ENCODE measurements at places on chromosomes 2 and 18. TPM values are rescaled to one million over a fixed set of nuclear protein-coding genes. Genes with fewer than 3 reads are reported as not detected.

GRCh38 chr2:217611056-217611455, 391.7 kb downstream of the TNS1 start:
- DNase-seq, result no peak
- H3K4me3 ChIP-seq, result no peak overlapping the region
- H3K27ac ChIP-seq, result no peak overlapping the region
- peaks cover 2% of the 10 kb centered on the region for H3K27me3 ChIP-seq

DNA sequence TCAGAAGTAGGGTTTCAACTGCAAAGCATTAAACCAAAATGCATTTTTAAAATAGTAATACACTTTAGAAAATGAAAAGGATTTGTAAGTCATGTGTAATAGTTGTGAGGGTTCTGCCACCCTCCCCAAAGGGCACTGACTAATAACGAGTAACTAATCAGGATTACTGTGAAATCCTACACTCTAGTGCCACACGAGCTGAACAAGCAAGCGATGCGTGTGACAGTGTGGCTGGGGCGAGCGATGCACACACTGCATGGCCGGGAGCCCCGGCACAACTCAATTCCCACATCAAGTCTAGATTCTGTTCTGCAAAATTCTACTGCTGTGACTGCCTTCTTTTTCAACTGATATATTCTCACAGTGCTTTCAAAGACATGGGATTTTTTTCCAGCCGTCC, 156.4 kb downstream of the SEPTIN10 start:
- H3K36me3 ChIP-seq, result no peaks in the 10 kb centered on the region
- no peak for DNase-seq
- H3K4me3 ChIP-seq, result no peak overlapping the region
- H3K27ac ChIP-seq, result no peak overlapping the region
- no peaks in the 10 kb centered on the region for H3K4me1 ChIP-seq

DNA sequence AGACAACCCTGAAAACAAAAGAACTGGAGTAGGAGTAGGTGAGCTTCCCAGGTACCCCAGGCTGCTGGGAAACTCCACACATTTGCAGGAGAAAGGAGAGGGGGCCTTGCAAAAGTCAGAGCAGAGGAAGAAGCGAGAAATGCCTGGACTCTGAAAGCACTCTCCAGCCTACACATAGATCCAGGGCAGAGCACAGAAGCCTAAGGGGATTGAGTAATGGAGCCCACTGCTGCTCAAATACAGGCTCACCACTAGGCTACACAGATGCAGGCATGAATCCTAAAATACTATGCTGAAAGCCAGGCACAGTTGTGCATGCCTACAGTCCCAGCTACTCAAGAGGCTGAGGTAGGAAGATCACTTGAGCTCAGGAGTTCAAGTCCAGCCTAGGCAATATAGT, 33.4 kb downstream of the OSBPL1A start:
- H3K27me3 ChIP-seq, result no peaks in the 10 kb centered on the region
- no peak for DNase-seq
- no peaks in the 10 kb centered on the region for H3K4me1 ChIP-seq
- H3K4me3 ChIP-seq, result no peak overlapping the region
- no peaks in the 10 kb centered on the region for H3K36me3 ChIP-seq

DNA sequence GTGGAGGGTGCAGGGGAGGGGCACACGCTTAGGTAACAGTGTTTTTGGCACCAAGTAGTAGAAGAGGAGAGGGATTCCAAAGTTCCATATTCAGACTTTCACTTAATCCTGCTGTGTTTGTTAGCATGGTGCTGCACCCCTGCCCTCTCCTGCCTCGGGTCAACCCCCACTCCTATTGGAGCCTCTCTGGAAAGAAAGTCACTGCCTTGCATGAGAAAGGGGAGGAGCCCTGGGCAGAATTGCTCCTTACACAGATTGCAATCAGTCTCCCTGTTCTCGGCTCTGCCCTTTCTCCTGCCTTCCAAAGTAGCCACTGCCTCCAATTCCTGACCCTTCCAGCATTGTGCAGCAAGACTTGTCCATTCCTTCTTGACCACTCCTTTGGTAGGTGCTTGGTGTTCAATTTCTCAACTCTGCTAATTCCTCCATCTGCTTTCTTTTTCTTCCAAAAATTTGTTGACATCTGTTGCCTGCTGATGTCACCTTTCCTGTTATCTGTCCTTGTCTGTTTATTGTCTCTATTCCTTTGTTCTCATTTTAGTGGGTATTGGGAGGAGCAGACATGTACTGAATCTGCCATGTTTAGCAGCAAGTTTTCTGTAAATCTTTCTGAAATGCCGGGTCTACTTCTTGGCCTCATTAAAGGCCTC, 225.4 kb downstream of the LOXHD1 start:
- DNase-seq, result no peak
- no peak overlapping the region for H3K27ac ChIP-seq
- H3K27me3 ChIP-seq, result peaks cover 17% of the 10 kb centered on the region
- no peak overlapping the region for H3K4me3 ChIP-seq
- H3K36me3 ChIP-seq, result no peaks in the 10 kb centered on the region

DNA sequence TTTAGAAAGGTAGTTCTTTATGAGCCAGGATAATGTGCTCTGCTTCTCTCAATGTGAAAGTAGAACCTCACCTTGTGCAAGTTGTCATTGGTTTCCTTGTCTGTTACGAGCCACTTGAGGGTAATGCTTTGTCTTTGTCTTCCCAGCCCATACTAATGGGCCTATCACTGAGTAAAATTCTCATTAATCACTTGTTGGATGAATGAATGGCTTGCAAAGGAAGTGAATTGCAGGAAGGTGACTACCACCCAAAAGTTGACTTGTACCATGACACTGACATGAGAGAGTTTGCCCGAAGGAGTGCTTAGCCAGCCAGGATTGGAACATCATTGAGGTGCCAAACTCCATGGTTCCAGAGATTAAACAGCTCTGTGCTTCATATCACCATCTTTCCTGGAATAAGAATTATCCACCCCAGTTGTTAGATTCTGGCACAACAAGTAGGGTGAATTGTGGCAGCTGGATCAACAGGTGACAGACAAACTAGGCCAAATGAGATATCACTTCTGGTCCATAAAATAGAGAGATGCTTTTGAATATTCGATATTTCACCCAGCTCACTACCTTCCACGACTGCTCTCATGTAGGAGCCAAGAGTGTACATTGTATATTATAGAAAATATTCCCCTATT, 20.5 kb upstream of the CD28 start:
- DNase-seq, result no peak
- H3K4me1 ChIP-seq, result peaks cover 40% of the 10 kb centered on the region
- no peaks in the 10 kb centered on the region for H3K27me3 ChIP-seq
- no peak overlapping the region for H3K4me3 ChIP-seq
- no peak overlapping the region for H3K27ac ChIP-seq
- H3K36me3 ChIP-seq, result no peaks in the 10 kb centered on the region

DNA sequence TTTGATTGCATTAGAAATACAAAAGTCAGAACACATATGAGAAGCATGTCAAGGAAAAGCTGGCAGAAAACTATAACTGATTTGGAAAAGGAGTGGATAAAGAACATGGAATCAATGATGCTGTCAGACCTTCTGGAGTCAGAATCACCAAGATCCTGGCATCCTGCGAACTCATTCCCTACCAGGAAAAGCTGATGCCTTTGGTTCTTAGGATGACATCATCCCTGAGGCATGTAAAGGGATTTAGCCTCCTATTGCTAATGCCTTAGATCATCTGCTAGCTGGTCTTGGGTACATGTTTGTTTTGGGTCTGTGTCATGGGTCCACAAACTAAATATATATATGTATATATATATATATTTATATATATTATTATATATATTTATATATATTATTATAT, 680.7 kb downstream of the EPHA4 start:
- H3K4me3 ChIP-seq, result no peak overlapping the region
- H3K27ac ChIP-seq, result no peak overlapping the region
- H3K4me1 ChIP-seq, result no peaks in the 10 kb centered on the region
- H3K27me3 ChIP-seq, result no peaks in the 10 kb centered on the region
- no peak for DNase-seq
- H3K36me3 ChIP-seq, result no peaks in the 10 kb centered on the region

DNA sequence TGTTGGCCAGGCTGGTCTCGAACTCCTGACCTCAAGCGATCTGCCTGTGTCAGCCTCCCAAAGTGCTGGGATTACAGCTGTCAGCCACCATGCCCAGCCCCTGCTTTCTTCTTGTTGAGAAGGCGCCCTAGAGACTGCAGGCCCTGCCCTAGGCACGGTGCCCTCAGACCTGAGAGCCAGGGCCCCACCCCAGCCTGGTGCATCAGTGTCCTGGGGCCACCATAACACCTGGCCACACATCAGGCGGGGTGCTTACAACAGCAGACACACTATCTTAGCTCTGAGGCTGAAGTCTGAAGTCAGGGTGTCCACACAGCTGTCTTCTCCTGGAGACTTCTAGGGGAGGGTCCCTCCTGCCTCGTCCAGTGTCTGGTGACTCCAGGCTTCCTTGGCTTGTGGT, 120.6 kb downstream of the NDUFA10 start:
- H3K4me1 ChIP-seq, result no peaks in the 10 kb centered on the region
- H3K36me3 ChIP-seq, result no peaks in the 10 kb centered on the region
- no peak overlapping the region for H3K4me3 ChIP-seq
- no peak overlapping the region for H3K27ac ChIP-seq

Gene HNRNPLL
- polyA plus RNA-seq, result 34.3 TPM

Gene ASXL3
- not detected for polyA plus RNA-seq

Gene UNC80
- polyA plus RNA-seq, result not detected

Gene MYCN
- polyA plus RNA-seq, result not detected

All from HepG2 (cell line).